ENCODE measurements at places on chromosomes 16 and 17. TPM values are rescaled to one million over a fixed set of nuclear protein-coding genes. Genes with fewer than 3 reads are reported as not detected.

- H3K4me3 ChIP-seq: no peak overlapping the region
- DNase-seq: no peak
- H3K27me3 ChIP-seq: no peaks in the 10 kb centered on the region
- no peak overlapping the region for H3K27ac ChIP-seq
- H3K4me1 ChIP-seq: no peaks in the 10 kb centered on the region
Measured at GRCh38 chr17:73203788-73204479, 11.1 kb downstream of the COG1 start.

- DNase-seq: no peak
- H3K36me3 ChIP-seq: no peaks in the 10 kb centered on the region
- H3K27ac ChIP-seq: no peak overlapping the region
- no peaks in the 10 kb centered on the region for H3K4me1 ChIP-seq
- H3K27me3 ChIP-seq: no peaks in the 10 kb centered on the region
- H3K4me3 ChIP-seq: no peak overlapping the region
Measured at GRCh38 chr17:48174833-48175523, 67.4 kb downstream of the SNX11 start.

DNA sequence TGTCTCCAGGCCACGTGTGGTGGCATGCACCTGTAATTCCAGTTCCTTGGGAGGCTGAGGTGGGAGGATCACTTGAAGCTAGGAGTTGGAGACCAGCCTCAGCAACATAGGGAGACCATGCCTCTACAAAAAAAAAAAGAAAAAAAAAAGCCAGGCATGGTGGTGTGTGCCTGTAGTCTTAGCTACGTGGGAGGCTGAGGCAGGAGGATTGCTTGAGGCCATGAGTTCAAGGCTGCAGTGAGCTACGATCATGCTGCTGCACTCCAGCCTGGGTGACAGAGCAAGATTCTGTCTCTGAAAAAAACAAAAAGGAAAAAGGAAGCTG is 103.9 kb downstream of the CMIP start:
- H3K27me3 ChIP-seq: no peaks in the 10 kb centered on the region
- H3K36me3 ChIP-seq: no peaks in the 10 kb centered on the region
- no peak for DNase-seq
- H3K4me1 ChIP-seq: no peaks in the 10 kb centered on the region
- H3K27ac ChIP-seq: no peak overlapping the region
- no peak overlapping the region for H3K4me3 ChIP-seq

- H3K27me3 ChIP-seq: no peaks in the 10 kb centered on the region
- H3K4me1 ChIP-seq: peaks cover 2% of the 10 kb centered on the region
- H3K27ac ChIP-seq: no peak overlapping the region
- H3K36me3 ChIP-seq: peaks cover 9% of the 10 kb centered on the region
- H3K4me3 ChIP-seq: no peak overlapping the region
- DNase-seq: peak; percentile 77
Measured at GRCh38 chr17:75652934-75653549, 13.9 kb downstream of the RECQL5 start.

DNA sequence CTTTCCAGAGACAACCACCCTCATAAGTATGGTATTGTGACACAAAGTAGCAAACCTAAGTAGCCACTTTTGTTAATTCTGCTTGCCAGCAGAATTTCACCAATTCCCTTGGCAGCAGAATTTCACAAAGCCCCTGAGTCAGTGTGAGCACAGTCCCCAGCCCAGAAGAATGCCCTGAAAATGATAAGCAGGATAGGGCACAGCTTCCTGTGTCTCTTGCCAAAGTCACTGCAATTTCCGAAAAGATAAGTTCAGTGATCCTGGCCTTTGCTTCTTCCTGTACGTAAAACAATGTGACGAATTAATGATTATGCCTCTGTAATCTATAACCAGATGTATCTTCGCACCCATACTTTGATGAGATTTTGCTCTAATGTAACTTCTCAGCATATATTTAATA is 16.0 kb upstream of the WIPF2 start:
- no peaks in the 10 kb centered on the region for H3K4me1 ChIP-seq
- no peaks in the 10 kb centered on the region for H3K36me3 ChIP-seq
- H3K27ac ChIP-seq: no peak overlapping the region
- no peak overlapping the region for H3K4me3 ChIP-seq
- H3K27me3 ChIP-seq: no peaks in the 10 kb centered on the region

GRCh38 chr17:75207760-75208159 is 2.3 kb downstream of the NUP85 start:
- peaks cover 30% of the 10 kb centered on the region for H3K36me3 ChIP-seq
- peaks cover 17% of the 10 kb centered on the region for H3K4me1 ChIP-seq
- DNase-seq: no peak
- H3K27me3 ChIP-seq: no peaks in the 10 kb centered on the region

GRCh38 chr17:10178506-10178991 is 19.9 kb downstream of the GAS7 start:
- H3K4me3 ChIP-seq: peak overlapping the region; percentile 64
- H3K4me1 ChIP-seq: peaks cover 55% of the 10 kb centered on the region
- no peaks in the 10 kb centered on the region for H3K36me3 ChIP-seq
- peak overlapping the region; percentile 98 for H3K27ac ChIP-seq
- H3K27me3 ChIP-seq: no peaks in the 10 kb centered on the region

GRCh38 chr17:2433696-2434095 is 32.8 kb upstream of the MNT start:
- peaks cover 3% of the 10 kb centered on the region for H3K36me3 ChIP-seq
- DNase-seq: no peak
- H3K4me3 ChIP-seq: no peak overlapping the region
- no peak overlapping the region for H3K27ac ChIP-seq

GRCh38 chr16:9964426-9964825 is 217.8 kb downstream of the GRIN2A start:
- H3K27me3 ChIP-seq: no peaks in the 10 kb centered on the region
- H3K36me3 ChIP-seq: no peaks in the 10 kb centered on the region
- H3K4me1 ChIP-seq: no peaks in the 10 kb centered on the region
- H3K4me3 ChIP-seq: no peak overlapping the region
- DNase-seq: no peak

GRCh38 chr17:75205793-75206163 is 299 bp downstream of the NUP85 start:
- peaks cover 20% of the 10 kb centered on the region for H3K36me3 ChIP-seq
- peak overlapping the region; percentile 79 for H3K27ac ChIP-seq
- DNase-seq: no peak
- no peaks in the 10 kb centered on the region for H3K27me3 ChIP-seq
- H3K4me3 ChIP-seq: peak overlapping the region; percentile 95

- no peaks in the 10 kb centered on the region for H3K27me3 ChIP-seq
- H3K27ac ChIP-seq: no peak overlapping the region
- H3K4me3 ChIP-seq: no peak overlapping the region
- no peak for DNase-seq
- H3K4me1 ChIP-seq: peaks cover 32% of the 10 kb centered on the region
Measured at GRCh38 chr16:75113541-75114121, 2.9 kb downstream of the LDHD start.

DNA sequence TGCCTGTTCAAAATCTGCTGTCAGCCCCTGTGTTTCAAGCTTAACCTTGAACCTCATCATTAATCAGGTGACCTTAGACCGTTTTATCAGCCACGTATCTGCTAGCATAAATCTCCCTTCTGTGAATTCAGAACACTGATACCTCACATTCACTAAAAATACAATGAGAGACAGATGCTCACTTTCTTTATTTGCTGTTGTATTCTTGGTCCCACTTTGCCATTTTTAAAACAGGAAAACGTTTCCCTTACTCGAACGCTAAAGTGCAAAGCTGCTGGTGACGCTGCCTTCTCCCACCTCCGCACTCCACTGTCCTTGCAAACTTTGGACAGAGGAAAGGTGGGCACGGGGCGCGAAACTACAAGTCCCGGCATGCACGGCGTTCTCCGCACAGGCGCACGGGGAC is 220 bp upstream of the ARHGAP44 start:
- H3K27me3 ChIP-seq: 0 out of 2 replicates have a peak, but pooled peaks cover 3% of the 10 kb centered on the region
- peak; percentile 79 for DNase-seq
- H3K4me1 ChIP-seq: peaks cover 26% of the 10 kb centered on the region
- no peaks in the 10 kb centered on the region for H3K36me3 ChIP-seq

DNA sequence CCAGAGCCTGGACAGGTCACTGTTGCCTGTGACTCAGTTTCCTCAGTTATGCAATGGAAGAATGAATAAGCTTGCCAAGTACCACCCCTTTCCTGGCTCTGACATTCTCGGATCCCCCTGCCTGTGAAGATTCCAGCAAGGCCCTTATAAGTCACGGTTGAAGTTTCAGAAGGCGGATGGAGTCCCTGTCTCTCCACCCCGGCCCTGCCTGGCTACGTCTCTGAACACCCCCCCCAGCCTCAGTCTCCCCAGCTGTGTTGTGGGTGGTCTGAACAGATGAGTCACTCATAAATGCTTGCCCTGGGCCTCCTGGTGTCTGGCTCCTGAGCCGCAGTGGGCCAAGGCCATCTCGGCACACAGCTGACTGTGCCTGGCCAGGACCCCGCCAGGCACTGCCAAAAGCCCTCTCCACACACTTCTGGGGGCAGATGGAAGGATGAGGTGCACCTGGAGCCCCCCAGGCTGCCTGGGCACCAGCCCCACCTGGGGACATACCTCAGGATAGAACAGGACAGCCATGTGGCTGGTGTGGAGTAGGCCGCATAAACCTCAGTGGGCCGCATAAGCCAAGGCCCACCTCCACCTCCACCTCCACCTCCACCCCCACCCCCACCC is 15.4 kb downstream of the VASN start:
- H3K27ac ChIP-seq: no peak overlapping the region
- peaks cover 7% of the 10 kb centered on the region for H3K4me1 ChIP-seq
- H3K36me3 ChIP-seq: no peaks in the 10 kb centered on the region
- DNase-seq: no peak
- no peak overlapping the region for H3K4me3 ChIP-seq
- H3K27me3 ChIP-seq: no peaks in the 10 kb centered on the region

DNA sequence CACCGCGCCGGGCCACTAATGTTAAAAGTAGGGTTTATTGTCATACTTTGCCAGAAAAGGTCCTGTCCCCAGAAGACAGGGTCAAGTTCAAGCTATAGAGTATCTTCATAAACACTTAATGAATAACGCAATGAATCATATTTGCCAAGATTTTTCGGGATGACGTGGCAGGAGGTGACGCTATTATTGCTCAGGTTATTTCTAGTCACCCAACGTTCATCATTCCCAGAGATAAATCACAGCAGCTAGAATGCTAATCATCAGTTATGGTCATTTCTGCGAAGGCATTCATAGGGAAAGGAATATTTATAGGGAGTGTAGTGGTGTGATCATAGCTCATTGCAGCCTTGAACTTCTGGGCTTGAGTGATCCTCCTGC is 2.0 kb downstream of the TMC5 start:
- no peak overlapping the region for H3K27ac ChIP-seq
- DNase-seq: no peak
- no peaks in the 10 kb centered on the region for H3K36me3 ChIP-seq
- no peaks in the 10 kb centered on the region for H3K4me1 ChIP-seq
- H3K27me3 ChIP-seq: no peaks in the 10 kb centered on the region
- H3K4me3 ChIP-seq: no peak overlapping the region

DNA sequence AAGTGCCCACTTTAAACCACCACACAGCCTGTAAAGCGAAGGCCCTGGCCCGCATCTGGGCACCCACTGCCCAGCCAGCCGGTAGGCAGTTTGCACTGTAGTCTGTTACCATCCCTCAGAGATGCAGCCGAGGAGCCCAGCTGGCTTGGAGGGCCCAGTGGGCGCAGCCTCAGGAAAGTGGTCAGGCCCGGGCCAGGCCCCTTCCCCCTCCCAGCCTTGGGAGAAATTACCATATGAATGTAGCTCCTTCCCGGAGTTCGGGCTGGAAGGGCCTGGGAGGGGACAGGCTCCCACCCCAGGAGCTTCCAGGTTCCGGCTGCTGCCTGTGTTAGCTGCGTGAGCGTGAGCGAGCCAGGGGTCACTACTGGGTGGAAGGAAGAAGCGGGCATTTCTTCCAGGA is 325.4 kb downstream of the SEC14L1 start:
- H3K27ac ChIP-seq: peak overlapping the region; percentile 97
- peak overlapping the region; percentile 38 for H3K4me3 ChIP-seq
- H3K27me3 ChIP-seq: no peaks in the 10 kb centered on the region
- peaks cover 12% of the 10 kb centered on the region for H3K36me3 ChIP-seq
- H3K4me1 ChIP-seq: peaks cover 81% of the 10 kb centered on the region

DNA sequence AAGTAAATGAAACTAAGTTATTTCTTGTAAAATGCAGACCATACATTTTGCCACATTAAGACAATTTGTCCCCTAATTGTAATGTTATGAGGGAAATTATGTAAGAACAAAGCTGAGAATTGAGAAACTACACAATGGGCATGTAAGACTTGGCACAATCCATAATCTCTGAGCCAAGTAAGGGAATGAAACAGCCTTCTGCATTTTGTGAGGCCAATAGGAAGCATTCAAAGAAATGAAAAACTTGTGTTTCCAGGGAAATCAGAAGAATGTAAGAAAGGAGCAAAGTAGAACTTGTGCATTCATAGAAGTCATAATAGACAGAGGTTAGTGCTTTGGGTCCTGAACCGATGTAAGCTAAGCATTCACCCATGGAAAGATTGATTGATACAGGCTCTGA is 1.8 kb downstream of the KRTAP9-4 start:
- no peak for DNase-seq
- H3K4me1 ChIP-seq: no peaks in the 10 kb centered on the region
- H3K36me3 ChIP-seq: no peaks in the 10 kb centered on the region
- H3K27ac ChIP-seq: no peak overlapping the region

- no peaks in the 10 kb centered on the region for H3K27me3 ChIP-seq
- H3K36me3 ChIP-seq: no peaks in the 10 kb centered on the region
- no peak for DNase-seq
- H3K4me1 ChIP-seq: peaks cover 16% of the 10 kb centered on the region
- H3K27ac ChIP-seq: no peak overlapping the region
Measured at GRCh38 chr17:16569358-16569712, 331 bp upstream of the ZNF287 start.

Gene PPP1R27
- not detected for total RNA-seq

Gene EPX
- not detected for total RNA-seq

Gene STX1B
- total RNA-seq: 0.11 TPM

Gene ST6GALNAC1
- not detected for total RNA-seq

Gene TBC1D3C
- not detected for total RNA-seq

Gene SLC35G6
- total RNA-seq: not detected

Gene CYB5B
- 194 TPM for total RNA-seq

Gene GFAP
- total RNA-seq: not detected

Gene KRT9
- total RNA-seq: not detected

Gene PIMREG
- total RNA-seq: not detected
